ENCODE measurements at places on chromosomes 3 and 15.

- peak; percentile 26 for DNase-seq
Observed at GRCh38 chr3:31106204-31106603, 211.7 kb upstream of the GADL1 start.

DNA sequence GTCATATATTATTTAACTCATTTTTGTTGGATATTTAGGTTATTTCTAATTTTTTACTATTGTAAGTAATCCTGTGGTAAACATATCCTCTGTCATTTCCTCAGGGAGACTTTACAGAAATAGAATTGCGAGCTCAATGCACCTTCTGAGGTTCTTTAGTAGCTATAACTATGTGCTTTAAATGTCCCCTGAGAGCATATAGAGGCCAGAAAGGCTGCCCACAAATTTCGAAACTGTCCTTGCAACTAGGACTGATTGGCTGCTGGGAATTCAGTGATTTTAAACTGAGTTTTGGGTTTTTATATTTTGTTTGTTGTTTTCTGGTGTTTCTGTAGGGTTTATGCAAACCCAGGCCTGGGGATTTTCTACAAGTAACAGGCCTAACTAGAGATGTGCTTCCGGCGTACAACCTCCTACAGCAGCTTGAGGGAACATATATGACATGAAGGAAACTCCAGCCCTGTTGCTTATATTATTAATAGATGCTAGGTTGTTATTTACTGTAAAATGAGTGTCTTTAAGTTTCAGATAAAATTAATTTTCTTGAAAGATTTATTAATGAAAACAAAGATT is 29.1 kb upstream of the P4HTM start:
- no peak for DNase-seq

DNA sequence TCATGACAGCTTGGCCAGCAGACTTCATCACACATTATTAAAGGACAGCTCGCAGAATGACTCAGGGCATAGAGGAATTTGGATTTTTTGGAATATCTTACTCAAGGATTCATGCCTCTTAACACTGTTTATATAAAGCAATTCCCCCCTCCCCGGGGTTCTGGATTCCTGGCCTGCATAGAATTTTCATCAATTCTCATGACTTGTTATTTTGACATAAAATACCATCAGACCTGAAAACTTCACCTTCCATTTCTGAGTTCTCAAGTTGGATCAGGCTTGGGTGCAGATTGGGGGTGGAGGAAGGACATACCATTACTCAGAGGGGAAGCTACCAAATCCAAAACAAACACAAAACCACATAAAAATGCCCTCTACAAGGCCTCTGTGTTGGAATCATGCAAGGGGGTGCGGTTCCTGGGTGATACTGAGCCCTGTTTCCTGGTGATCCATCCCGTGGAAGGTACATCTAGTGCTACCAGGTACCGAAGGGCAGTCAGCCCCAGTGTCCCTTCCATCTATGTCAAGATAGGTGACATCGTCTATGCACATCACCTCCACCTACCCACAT is 95.3 kb downstream of the DAPK2 start:
- peak; percentile 49 for DNase-seq

- DNase-seq: no peak
Observed at GRCh38 chr15:47959617-47960413, 161.0 kb upstream of the SLC24A5 start.

GRCh38 chr3:145333931-145334330 is 827.1 kb downstream of the PLOD2 start:
- DNase-seq: no peak

DNA sequence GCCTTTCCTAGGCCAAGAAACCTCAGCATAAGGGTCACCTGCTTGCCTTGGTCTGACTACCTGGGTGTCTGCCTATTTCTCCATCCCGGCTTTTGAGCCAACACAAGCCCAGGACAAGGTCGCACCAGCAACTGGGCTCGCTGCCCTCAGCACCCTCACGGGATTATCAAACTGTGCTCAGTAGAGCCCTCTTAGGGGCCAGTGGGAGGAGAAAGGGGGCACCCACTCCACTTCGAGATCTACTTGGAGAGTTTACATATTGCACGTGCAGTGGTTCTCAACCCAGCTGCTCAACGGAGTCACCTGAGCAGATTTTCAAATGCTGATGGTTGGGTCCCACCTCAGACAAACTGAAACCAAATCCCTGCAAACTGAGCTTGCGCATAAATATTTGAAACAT is 31.1 kb downstream of the TSPAN3 start:
- no peak for DNase-seq

- no peak for DNase-seq
Observed at GRCh38 chr3:155217591-155217990, 75.9 kb downstream of the STRIT1 start.

GRCh38 chr15:64754663-64755426 is 20.5 kb downstream of the RBPMS2 start:
- DNase-seq: no peak

- DNase-seq: no peak
Observed at GRCh38 chr15:38192496-38192895, 60.1 kb upstream of the SPRED1 start.

DNA sequence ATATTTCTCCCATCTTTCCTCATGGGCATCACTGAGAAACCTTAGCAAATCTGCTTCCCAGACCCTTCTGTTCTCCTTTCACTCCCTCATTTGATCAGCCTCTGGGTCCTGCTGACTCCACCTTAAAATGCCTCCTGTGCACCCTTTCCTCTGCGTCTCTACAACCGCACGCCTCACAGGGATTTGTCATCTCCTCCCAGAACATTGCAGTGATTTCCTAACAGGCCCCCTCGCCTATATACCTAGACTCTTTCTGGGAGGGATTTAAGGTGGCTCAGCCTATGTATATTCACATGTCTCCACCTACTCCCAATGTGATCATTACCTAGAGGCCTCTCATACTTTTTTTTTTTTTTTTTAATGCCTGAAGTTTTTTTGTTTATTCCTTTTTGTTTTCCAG is 69.2 kb downstream of the LIPC start:
- no peak for DNase-seq

DNA sequence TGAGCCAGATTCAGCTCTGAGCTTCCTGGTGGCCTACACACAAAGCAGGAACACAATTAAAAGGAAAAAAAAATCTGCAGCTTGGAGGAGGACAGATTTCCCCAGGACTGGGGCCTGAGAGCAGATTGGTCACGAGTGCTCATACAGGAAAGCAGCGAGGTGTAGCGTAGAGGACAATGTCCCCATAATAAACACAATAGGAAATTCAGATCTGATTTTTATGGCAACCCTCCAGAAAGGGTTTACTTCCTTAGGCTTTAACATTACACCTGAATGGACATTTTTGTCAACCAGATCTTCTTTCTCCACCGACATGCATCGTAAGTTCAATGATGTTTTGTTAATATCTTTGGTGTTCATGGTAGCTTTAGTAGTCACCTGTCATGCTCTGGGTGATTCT is 23.3 kb downstream of the SLC6A20 start:
- DNase-seq: no peak

All from kidney tubule cell (primary cell).